ENCODE measurements at places on chromosomes 2 and 18.

DNA sequence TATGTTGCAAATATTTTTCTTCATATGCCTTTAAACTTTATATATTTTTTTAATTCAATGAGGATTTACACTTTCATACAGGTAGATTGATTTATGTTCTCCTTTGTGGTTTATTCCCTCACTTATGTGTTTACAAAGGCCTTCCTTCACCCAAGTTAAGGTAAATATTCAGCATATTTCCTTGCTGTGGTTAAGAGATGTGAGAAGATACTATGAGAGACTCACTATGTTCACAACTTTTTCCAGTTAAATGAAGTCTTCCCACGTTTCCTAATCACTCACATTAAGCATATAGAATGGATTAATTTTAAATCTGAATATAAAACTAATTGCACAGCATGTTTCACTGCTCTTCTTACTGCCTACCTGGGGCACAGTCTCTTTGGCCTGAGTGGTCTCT, 597 bp downstream of the PECR start:
- DNase-seq: no peak

DNA sequence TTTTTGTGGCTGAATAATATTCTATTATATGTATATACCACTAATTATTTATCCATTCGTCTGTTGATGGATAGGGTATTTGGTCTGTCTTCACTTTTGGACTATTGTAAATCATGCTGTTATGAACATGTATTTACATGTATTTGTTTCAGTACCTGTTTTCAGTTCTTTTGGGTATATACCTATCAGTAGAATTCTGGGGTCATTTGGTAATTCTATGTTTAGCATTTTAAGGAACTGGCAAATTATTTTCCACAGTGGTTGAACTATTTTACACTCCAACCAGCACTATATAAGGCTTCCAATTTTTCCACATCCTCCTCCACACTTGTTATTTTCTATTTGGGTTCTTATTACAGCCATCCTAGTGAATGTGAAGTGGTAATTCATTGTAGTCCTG, 12.4 kb upstream of the TANK start:
- DNase-seq: no peak

GRCh38 chr2:233247744-233248143, 3.7 kb upstream of the ATG16L1 start:
- DNase-seq: peak; percentile 98

- no peak for DNase-seq
Measured at GRCh38 chr2:135818937-135819610, 17.9 kb downstream of the LCT start.

- no peak for DNase-seq
Measured at GRCh38 chr18:43222501-43222900, 54.8 kb downstream of the SYT4 start.

DNA sequence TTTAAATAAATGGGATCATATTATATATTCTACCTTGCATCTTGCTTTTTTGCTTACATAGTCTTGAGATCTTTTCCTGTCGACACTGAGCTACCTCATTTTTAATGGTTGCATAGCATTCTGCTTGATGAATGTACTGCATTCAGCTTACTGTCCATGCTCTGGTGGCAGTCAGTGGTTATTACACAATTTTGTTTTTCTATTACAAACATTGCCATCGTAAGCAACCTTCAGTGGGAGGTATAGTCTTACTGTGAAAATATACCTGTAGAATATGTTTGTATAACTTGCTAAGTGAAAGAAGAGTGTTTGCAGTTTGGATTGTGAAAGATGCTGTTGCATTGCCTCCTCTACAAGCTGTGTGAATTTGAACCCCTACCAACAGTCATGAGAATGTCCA, 43.4 kb downstream of the UBXN4 start:
- no peak for DNase-seq

- no peak for DNase-seq
Measured at GRCh38 chr18:22841840-22842239, 91.3 kb upstream of the RBBP8 start.

GRCh38 chr2:165240916-165241315, 1.7 kb downstream of the SCN2A start:
- no peak for DNase-seq

- DNase-seq: no peak
Measured at GRCh38 chr18:39705362-39705761, 2139.8 kb upstream of the CELF4 start.

- DNase-seq: no peak
Measured at GRCh38 chr2:8544786-8545694, 136.8 kb upstream of the ID2 start.

DNA sequence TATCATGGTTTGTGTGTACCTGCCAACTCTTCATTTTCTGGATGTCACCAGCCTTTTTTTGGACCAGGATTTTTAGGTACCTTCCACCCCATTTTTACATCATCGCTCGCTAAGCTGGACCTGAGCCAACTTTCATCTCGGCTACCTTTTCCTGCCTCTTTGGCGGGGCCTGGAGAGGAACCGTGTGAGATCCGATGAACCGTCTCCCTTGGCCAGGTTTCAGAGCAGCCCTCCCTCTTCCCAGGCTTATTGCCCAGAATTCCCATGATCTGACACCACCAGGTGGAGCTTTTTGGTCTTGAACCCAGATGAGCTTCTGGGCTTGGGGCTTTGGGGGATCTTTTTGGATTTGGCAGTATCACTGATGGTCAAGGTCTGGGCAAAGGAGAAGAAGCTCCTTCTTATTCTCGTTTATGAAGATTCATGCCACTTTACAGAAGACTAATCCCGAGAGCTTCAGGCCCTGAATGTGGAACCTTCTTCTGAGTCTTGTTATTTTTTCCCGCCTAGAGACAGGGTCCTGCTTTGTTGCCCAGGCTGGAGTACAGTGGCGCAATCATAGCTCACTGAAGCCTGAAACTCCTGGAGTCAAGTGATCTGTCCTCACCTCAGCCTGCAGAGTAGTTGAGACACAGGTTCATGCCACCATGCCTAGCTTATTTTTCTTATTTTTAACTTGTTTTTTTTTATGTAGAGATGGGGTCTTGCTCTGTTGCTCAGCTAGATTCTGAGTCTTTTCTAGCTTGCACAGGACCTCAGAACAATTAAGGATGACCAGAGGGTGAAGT, 50.4 kb downstream of the GATA6 start:
- no peak for DNase-seq
